ENCODE measurements at places on chromosomes 13 and 19.

GRCh38 chr13:34467450-34468083 is 474.5 kb upstream of the NBEA start:
- no peak for DNase-seq

DNA sequence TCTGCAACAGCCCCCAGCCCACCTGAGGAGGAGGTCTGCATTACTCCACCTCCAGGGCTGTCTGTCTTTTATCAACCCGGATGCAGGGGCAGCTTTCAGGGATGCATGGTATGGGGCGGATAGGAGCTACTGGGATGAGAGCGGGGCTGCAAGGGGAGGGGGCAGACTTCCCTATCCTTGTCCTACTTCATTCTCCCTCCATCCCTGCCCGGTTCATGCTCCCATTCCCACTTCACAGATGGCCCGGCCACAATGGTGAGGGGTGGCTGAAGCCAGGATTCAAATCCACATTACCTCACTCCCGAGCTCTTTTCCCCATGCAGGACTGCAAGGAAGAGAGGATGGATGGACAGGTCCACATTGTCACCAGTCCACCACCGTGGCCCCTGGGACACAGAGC is 40.5 kb upstream of the VSTM2B start:
- DNase-seq = peak; percentile 49

- DNase-seq = no peak
Measured at GRCh38 chr19:15038294-15038693, 11.0 kb upstream of the CASP14 start.

DNA sequence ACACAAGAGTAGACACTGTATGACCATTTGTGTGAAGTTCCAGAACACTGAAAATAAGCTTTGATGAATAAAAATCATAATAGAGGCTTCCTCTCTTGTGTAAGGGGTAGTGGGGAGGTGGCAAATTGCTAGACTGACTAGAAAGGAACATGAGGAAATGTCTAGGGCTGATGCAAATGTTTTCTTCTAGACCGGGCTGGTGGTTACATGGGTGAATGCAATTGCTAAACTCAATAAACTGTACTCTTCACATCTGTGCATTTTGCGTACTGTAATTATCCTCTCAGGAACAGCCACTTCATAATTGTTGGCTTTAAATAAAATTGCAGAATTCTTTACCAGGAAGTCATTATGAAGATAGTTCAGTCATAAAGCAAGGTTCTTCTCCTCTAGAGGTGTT is 5.2 kb upstream of the KBTBD7 start:
- no peak for DNase-seq

- DNase-seq = no peak
Measured at GRCh38 chr13:23752111-23753001, 136.8 kb downstream of the MIPEP start.

GRCh38 chr19:44698492-44699201 is at the start of gene CEACAM16:
TSS of gene CEACAM16 (plus strand) at chr19:44699151. CDS start at chr19:44701457, 2,306 bp downstream.
- no peak for DNase-seq

DNA sequence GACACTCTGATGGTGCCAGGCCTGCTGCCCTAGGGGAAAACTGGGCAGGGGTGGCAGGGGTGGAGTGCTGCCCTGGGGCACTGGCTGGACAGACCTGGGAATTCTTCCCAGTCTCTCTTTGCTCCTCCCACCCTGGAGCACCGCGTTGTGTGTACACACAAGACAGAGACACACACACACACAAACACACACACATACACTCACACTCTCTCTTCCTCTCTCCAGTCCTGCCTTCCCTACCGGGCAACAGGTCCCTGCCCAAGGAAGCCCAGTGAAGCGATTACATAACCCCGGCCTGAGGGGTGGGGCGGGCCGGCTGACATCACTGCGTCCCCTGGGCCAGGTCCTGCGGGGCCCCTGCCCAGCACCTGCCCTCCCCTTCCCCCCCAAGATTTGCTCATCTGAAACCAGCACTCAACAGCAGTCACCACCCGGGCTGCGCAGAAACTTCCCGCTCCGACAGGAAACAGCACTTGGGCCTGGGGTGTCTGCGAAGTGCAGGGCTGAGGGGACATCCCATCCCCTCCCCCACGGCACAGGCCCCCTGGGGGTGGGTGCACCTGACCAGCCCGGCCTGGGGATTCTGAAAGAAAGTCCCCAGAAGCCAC is 1.2 kb downstream of the MKNK2 start:
- DNase-seq = peak; percentile 92

- DNase-seq = no peak
Measured at GRCh38 chr19:54154603-54155345, 4.7 kb downstream of the LENG1 start.
